ENCODE measurements at places on chromosomes 5 and 9.
A peak's percentile ranks its signal among the peaks of the same experiment; 100 is the strongest.

- DNase-seq, result no peak
These were observed 114.5 kb downstream of the RPS23 start for GRCh38 chr5:82163452-82164175.

- DNase-seq, result peak; percentile 27
These were observed 59.4 kb downstream of the DAP start for GRCh38 chr5:10701567-10702039.

GRCh38 chr5:95347506-95348120, 43.6 kb upstream of the FAM81B start:
- DNase-seq, result no peak

GRCh38 chr5:84249918-84250630, 134.6 kb downstream of the EDIL3 start:
- DNase-seq, result no peak

DNA sequence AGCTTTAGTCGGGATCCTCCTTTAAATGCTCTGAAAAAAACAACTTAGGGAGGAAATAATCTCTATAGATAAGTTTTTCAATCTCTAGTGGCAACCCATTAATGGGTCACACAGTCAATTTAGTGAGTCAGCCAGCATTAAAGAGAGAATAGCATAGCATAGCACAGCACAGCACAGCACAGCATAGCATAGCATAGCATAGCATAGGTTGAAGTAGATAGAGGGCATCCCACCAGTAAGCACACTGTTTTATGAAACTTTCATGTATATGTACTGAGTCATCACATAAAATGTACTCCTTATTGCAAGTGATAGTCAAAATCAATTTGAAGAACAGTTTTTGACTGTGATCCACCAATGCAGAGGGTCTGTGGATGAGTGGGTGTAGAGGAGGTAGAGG, 522.9 kb downstream of the CCDC171 start:
- DNase-seq, result no peak

DNA sequence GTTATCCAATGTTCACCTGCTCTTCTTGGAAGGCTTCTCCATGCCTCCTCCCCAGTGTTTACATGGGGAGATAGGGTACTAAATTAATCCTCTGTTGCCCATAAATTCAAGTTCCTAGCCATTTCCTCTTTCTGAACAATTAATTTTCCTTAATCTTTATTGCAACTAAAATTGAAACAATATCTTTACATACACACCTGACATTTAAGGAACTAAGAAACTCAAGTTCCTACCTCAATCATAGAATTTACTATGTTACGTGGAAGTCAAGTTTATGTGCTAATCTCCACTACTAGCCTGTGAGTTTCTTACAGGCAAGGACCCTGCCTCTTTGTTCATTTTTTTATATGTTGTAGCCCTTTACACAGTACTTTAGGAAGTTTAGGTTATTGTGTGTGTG, 10.1 kb upstream of the ADRB2 start:
- DNase-seq, result no peak

- no peak for DNase-seq
These were observed 144.6 kb upstream of the PPP1R26 start for GRCh38 chr9:135334953-135335460.

DNA sequence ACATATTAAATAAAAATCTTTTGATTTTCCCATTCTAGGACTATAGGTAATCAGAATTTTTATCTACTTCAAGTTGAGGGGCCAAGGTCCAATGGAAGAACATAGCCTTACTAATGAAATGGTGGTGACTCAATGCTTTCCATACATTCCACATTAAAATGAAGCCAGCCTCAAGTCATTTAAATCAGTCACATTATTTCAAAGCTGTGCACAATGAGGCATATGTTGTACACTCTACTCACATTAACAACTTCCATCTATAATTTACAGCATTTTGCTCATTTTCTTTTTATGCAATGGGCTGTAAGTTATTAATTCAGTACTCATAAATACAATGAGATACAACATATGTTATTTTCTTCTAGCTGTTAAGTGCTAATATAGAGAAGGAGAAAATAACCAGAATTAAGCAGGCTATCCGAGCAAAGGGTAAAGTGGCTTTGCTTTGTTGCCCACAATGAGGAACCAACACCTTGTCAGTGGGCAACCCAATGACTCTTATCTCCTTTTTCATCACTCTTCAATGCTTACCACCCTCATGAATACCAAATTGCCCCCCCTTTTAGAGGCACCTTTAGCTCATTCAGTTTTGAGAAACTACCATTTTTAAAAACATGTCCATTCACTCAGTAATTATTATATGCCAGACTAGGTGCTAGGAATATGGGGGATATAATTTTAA, 52.4 kb downstream of the TTLL11 start:
- no peak for DNase-seq

GRCh38 chr9:134986957-134987356, 69.2 kb upstream of the FCN1 start:
- DNase-seq, result no peak

DNA sequence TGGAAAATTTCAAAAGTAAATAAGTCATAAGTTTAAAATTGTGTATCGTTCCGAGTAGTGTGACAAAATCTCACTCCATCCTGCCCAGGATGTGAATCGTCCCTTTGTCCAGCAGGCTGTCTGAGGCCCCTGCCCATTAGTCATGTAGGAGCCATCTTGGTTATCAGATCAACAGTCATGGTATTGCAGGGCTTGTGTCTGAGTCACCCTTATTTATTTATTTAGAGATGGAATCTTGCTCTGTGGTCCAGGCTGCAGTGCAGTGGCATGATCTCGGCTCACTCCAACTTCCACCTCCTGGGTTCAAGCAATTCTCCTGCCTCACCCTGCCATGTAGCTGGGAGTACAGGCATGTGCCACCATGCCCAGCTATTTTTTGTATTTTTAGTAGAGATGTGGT, 30.2 kb downstream of the ITGA2 start:
- DNase-seq, result no peak

- DNase-seq, result no peak
These were observed 19.3 kb downstream of the SLIT3 start for GRCh38 chr5:169281625-169282024.

DNA sequence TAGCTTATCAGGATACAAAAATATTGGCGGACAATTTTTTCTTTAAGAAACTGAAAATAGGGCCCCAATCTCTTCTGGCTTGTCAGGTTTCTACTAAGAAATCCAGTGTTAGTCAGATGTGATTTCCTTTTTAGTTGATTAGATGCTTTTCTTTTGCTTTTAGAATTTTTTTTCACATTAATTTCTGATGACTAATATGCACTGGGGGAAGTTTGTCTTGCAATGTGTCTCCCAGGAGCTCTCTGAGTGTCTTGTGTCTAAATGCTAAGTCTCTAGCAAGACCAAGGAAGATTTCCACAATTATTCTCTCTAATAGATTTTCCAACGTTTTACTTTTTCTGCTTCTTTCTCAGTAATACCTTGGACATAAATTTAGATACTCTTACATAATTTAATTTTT, 559.8 kb upstream of the TYRP1 start:
- DNase-seq, result no peak

- DNase-seq, result no peak
These were observed 9.6 kb upstream of the PTGES2 start for GRCh38 chr9:128136816-128137793.

- DNase-seq, result no peak
These were observed 3.1 kb downstream of the BRD3 start for GRCh38 chr9:134064711-134065110.

DNA sequence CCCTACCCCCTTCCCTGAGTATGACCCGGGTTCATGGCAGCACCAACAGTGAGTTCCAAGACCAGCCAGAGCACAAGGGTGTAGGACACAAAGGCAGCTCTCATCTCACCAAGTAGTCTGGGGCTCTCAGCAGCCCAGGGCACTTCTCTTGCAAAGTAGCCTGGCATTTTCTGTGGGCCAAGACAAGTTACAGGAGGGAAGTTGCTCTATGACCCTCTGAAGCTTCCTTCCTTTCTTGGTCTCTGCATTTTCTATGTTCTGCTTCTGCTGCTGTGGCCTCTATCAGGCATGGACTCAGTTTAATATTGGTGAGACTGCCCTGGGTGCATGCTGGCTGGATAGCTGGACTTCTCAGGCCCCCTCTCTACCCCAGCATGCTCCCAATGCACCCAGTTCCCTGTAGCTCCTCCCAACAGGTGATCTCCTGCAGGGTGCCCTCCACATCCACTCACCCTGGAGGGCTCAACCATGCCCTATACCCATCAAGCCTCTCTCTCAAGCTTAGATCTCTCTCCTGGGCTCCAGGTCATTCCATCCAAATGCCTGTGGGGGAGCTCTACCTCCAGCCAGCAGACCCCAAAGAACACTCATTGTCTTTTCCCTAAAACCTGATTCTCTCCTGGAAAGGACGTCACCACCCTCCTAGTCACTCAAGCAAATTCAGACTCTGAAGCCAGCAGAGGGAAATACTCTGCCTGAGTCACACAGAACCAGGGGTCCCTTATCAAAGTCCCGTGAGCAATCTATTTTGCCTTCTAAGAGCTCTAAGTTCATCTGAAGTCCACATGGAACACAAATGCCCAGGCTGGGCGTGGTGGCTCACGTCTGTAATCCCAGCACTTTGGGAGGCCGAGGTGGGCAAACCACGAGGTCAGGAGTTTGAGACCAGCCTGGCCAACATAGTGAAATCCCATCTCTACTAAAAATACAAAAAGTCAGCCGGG, 13.8 kb downstream of the TBC1D2 start:
- no peak for DNase-seq

- no peak for DNase-seq
These were observed 198.9 kb downstream of the FANCC start for GRCh38 chr9:95118596-95118995.

GRCh38 chr9:95736891-95737522, 138.5 kb upstream of the ERCC6L2 start:
- DNase-seq, result no peak

GRCh38 chr9:2319421-2319820, 302.2 kb upstream of the VLDLR start:
- DNase-seq, result no peak

DNA sequence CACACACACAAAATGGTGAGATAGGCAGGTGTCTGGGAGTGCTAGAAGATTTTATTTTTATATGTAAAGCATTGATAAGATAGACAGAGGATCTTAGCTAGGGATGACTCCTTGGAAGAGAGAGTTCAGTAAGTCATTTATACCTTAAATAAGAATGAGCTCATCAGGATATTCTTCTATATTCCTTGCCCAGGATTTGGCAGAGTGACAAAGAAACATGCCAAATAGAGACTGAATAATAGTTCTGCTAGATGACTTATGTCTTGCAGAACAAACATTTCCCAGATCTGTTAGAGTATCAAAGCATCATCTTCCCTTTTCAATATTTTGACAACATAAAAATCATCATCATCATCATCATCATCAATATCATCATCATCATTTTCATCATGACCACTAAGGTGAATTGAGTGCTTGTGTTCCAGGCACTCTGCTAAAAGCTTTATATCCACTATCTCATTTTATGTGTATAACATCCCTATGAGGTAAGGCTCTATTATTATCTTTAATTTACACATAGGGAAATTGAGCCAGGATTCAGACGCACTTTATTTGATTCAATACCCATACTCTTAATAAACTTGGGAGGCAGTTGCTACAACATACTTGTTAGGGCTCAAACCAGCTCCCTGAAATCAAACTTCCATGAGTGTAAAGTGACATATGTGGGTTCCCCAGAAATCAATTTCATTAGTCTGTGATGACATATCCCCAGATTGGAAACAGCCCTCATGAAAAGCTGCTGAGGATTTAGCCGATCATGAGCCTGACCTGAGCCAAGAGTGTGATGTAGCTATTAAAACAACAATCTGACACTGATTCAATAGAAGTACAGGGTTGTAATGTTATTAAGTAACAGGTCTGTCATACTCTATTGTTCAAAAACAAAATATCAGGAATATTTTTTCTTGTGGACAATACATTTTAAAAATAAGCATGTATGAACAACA, 176.3 kb upstream of the SEMA6A start:
- DNase-seq, result no peak

DNA sequence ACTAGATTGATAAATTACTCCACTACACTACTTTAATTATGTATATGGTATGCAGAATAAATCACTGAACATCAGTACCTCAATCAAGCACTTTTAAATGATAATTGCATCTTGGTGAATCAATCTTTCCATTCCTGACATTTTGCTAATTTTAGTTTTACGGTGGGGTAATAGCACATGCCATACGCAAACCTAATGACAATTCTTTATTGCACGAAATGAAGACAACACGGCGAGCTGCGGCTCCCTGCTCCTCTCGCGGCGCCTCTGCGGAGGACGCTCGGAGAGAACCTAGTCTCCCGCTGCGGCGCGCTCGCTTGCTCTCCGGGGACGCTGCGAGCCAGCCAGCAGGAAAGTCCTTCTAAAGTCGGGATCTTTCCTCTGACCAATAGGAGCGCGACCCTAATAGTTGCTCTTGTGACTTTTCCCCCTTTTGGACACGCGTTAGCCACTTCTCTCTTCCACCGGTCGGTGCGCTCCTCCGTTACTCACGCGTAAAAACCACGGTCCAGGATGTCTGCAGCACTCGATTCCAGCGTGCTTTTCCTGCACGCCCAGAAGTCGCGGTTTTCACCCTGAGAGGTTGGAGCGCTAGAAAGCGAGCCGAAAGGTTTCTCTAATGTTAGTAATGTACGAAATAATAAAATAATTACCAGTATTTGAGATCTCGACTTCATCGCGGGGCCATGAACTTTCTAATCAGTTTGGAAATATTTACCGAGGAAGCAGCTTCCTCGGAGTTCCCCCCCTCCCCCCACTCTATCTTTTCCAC, 1.0 kb upstream of the MEF2C start:
- peak; percentile 38 for DNase-seq

DNA sequence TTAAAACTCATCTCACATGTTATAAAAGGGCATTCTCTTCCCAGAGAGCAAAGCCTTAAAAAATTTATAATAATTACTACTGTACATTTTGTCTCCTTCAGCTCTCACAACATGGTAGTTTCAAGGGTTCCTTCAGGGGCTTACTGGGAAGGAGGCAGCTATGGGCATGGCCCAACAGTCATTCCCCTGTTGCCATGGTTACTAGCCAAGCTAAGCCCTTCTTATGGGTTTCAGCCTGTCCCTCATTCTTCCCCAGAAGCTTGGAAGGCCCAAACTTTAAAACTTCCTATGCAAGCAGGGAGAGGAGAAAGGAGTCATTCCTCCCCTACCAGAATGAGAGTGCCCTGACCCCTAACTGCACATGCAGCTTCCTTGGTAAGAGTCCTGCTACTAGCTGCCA, 82.2 kb upstream of the CNTLN start:
- no peak for DNase-seq

DNA sequence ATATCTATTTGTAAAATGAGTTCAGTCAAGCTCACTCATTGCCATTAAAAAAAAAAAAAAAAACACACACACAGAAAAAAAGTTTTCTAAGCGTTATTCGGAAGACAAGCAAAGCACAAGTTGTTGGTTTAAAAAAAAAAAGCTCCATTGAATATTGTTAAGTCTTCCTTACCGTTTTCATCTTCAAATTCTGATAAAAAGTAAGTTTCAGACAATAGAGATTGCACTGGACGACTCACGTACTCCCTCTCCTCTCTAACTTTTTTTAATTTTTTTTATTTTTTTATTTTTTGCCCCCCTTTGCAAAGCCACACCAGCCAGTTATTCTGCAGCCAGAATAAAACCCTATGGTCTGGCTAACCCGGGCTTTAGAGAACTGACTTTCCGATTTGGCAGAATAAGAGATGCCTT, 544 bp downstream of the ADAMTS6 start:
- DNase-seq, result no peak

Measured in hippocampal formation (tissue), 2 donors.